ENCODE measurements at places on chromosomes 2 and 18.

GRCh38 chr2:134792186-134792585, 46.2 kb upstream of the ACMSD start:
- no peak for DNase-seq

- DNase-seq = no peak
Measured at GRCh38 chr2:134441153-134441863, 187.4 kb downstream of the MGAT5 start.

GRCh38 chr2:206611191-206611590, 31.1 kb upstream of the FAM237A start:
- no peak for DNase-seq

DNA sequence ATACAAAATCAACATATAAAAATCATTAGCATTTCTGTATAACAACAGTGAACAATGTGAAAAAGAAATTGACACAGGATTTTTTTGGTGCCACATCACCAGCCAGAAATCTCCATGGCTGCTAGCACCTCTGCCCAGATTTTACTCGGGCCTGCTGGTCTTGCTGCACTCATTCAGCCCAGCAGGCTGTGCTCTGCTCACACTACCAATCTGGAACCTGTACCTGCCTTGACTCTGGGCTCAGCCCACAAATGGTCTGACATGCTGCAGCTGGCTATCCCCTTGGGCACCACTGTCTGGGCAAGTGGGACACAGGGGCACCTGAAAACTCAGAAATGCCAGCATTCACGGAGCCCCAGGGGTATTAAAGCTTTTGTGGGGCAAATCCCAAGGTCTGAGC, 392.5 kb upstream of the NRXN1 start:
- DNase-seq = peak; percentile 16

- no peak for DNase-seq
Measured at GRCh38 chr2:231355508-231356465, 39.7 kb upstream of the B3GNT7 start.

- DNase-seq = no peak
Measured at GRCh38 chr2:50763776-50764175, 268.2 kb downstream of the NRXN1 start.

GRCh38 chr2:59204040-59204439, 962.9 kb upstream of the FANCL start:
- no peak for DNase-seq

Data from ACHN (cell line).